Kidney tubule cell (primary cell): ENCODE measurements at places on chromosomes 7 and 10.
A peak's percentile ranks its signal among the peaks of the same experiment; 100 is the strongest.

GRCh38 chr7:67870396-67870795 lies 873.8 kb downstream of the TYW1 start:
- no peak for DNase-seq

DNA sequence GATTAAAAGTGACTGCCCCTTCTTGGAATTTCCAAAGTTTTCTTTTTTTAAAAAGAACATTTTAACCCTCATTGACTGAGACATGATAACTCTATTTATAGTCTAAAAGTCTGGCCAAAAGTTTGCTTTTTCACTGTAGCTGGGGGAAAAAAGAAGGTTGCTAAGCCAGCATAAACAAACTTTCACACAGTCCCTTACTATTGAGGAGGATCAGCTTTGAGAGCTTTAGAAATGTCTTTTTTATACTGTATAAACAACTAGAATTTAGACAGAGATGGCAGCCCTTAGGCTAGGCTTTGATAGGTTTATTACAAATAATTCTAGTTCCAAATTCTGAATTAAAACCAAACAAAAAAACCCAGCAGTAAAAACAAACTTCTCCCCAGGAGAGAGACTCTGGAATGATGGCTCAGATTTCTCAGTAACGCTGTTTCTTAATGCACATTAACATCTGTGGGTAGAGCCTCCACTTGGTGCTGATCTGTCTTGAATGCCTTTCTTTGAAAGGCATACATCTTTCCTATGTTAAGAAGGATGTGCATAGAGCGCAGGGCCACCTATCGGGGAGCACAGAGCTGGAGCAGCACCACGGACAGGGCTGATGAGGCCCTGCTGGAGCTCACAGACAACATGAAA lies 100.9 kb upstream of the PDLIM1 start:
- no peak for DNase-seq

GRCh38 chr10:59268460-59268859 lies 92.0 kb downstream of the PHYHIPL start:
- DNase-seq, result no peak

- DNase-seq, result no peak
Observed at GRCh38 chr7:72176875-72177274, 235.3 kb downstream of the CALN1 start.

DNA sequence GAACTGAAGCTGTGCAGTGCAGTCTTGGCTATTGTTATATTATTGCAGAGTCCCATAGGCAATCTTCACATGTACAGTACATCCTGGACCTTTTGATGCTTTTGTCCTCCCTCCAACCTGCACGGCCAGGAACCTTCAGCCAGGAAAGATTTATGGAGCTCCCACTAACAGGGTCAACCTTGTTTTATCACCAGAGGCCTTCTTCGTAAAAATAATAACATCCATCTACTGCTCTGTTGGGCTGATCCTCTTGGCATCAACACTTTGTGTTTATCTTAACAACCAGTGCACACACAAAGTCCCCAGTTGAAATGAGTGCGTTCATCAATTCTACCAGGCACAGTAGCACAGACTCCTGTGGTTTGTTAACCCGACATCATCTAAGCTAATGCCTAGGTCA lies 72.4 kb downstream of the AGMO start:
- DNase-seq, result no peak

DNA sequence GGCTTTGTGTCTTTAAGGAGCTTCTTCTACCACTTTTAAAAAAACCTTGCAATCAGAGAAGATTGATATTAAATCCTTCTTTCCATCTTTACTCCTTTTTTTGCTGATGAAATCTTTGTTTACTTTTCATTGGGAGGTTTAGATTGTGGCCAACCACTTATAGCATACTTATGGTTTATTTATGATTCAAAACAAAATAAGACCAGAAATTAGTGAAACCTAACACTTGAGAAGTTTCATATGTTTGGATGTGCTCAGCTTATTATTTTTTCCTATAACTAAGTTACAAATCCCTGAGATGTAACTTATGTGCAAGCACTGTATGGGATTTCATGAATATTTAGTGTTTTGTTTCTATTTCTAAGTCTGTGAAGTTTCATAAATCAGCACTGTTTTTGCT lies 13.5 kb upstream of the PRPS1L1 start:
- DNase-seq, result no peak

- no peak for DNase-seq
Observed at GRCh38 chr10:53453196-53453595, 680.6 kb upstream of the MBL2 start.

DNA sequence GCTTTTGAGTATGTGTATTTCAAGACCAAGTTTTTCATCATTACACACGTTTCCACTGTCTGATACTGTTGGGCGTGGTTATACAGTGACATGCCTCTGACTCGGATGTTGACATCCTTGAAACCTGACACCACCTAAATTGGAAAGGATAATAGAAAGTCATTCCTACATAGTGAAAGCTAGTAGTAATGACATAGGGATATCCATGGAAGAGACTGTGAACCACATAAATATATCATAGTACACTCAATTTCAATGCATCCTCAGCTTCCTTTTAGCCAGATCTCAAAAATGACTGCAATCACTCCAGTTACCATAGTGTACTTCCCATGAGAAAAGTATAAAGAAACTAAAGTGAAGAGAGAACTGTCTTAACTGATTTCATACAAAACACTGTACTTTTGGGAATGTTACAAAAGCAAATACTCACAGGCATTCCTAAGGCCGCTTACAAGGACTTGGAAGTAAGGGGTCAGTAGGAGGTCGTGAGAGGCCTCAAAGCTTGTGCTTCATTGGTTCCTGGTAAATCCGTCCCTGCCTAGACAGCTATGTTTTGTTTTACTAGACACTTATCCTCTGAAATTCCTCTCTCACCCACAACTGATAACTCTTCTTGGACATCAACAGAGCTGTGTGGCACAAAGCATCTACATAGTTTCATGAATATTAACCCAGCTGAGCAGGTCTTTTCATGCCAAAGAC lies 71.8 kb upstream of the VWDE start:
- peak; percentile 24 for DNase-seq

- DNase-seq, result peak; percentile 82
Observed at GRCh38 chr7:120404042-120404441, 131.1 kb downstream of the KCND2 start.

GRCh38 chr7:139426258-139427028 lies 57.0 kb downstream of the KLRG2 start:
- DNase-seq, result no peak

- DNase-seq, result no peak
Observed at GRCh38 chr10:77941790-77942189, 15.2 kb upstream of the DLG5 start.

DNA sequence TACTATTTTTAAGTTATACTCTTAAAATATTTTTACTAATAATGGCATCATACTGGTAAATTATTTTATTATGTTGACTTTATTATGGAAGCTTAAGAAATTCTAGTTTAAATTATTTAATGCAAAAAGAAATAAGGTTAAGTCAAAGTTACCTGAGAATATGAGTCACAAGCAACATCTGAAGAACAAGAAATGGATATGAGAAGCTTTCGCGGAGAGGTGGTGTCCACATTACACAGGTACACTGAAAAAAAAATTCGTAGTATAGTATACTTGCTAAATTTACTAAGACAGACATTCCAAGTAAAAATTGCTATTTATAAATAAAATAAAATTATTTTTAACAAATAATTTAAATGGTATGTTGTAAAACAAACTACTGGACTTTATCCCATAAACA lies 143.8 kb downstream of the AVL9 start:
- DNase-seq, result no peak

DNA sequence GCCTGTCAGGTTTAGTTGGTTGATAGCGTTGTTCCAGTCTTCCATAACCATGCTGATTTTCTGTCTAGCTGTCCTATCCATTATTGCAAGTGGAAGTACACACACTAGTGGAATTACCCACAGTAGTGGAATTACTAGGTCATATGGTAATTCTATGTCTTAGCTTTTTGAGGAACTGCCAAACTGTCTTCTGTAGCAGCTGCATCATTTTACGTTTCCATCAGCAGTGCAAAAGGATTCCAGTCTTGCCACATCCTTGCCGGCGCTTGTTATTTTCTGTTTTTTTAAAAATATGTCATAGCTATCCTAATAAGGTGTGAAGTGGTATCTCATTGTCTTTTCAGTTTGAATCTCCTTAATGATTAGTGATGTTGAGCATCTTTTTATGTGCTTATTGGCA lies 17.2 kb upstream of the RHBDD2 start:
- DNase-seq, result no peak

GRCh38 chr7:45718464-45719330 lies 144.5 kb downstream of the ADCY1 start:
- no peak for DNase-seq

DNA sequence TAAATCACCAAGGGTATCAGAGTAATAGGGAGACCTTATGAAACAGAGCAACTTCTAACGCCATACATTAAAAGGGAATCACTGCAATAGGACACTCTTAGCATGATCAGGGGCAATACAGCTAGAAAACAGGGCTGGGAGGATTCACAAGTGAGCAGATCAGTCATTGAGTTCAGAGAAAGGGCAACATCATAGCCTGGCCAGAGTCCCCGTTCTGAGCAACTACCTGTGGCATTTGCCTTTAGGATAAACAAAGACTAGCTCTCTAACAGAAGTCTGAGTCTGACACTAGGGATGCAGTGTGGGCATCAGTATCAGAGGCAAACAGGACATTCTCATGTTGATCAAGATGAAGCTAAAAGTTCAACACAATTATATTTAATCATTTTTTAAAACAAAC lies 297.9 kb downstream of the DGKB start:
- DNase-seq, result peak; percentile 9

- no peak for DNase-seq
Observed at GRCh38 chr10:133135116-133135465, 24.9 kb upstream of the KNDC1 start.

DNA sequence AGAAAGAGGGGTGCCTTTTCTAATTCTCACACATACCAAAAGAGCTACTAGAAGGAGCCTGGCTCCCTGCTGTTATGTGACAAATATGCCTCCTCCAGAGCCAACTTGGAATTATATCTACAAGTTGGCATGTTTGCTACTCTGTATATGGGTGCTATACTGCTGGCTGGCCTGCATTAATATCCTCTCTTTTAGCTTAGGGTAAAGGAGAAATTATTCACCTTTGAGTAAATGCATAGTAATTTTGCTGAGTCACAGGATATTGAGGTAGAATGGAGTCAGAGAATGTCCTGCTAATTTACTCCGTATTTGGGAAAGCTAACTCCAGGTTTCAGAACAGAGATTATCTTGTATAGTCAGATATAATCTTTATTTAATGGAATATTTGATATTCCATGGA lies 24.2 kb upstream of the LIPN start:
- DNase-seq, result peak; percentile 28

DNA sequence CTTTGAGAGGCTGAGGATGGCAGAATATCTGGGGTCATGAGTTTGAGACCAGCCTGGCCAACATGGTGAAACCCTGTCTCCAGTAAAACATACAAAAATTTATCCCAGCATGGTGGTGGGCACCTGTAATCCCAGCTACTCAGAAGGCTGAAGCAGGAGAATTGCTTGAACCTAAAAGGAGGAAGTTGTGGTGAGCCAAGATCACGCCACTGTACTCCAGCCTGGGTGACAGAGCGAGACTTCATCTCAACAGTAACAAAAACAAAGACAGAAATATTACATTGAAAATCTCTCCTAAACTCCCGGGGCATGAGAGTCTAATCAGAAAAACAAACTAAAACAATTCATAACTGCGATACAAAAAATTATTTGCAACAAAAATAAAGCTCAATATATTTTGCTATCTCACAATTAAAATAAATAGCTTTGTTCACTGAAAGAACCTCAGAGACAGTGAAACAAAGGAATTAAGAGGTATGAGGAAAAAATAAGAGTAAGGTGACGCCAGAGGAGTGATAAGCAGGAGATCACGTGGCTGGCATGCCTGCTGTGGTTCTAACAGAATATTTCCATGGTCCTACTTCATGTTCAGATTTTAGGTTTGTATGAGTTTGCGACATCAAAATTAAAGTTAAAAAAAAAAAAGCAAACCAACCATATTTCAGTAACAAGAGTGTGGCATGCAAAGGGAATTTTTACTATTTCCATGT lies 527.7 kb upstream of the POM121L12 start:
- DNase-seq, result no peak

GRCh38 chr7:229184-229964 lies 37.0 kb downstream of the FAM20C start:
- DNase-seq, result peak; percentile 70

- peak; percentile 64 for DNase-seq
Observed at GRCh38 chr7:140673063-140673773, 473 bp downstream of the ADCK2 start.

DNA sequence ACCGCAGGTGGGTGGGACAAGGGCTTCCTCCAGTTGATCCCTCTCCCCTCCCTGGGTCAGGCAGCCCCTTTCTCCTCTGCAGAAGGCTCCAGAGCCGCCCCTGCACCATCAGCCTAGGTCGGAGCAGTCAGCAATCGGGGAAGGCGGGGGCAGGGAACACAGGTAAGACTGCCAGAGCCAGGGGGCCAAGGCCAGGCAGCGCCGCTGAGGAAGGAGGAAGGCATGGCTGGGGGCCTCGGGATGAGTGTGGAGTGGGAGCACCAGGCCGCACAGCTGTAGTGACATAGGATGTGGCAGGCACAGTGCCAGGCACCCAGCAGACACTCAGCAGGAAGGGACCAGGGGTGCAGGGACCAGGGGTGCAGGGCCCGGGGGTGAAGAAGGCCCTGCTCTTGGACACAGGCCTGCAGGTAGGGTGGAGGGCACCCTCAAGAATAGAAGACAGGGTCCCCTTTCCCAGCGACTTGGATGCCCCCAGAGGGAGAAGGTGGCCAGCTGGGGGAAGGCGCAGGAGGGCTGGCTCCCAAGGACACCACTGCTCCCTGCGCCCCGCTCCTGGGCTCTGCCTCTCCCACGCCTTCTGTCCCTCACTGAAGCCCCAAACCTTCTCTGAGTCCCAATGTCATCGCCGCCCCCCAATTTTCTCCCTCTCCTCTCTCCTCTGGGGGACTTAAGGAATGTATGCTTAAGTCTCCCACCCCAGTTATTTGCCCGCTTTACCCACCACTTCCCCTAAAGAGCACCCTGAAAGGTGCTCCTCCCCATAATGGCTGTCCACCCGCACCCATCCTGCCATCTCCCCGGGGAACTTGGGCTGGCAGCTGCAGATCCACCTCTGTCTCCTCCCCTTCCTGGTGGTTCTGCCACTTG lies 38.5 kb downstream of the CAMK2B start:
- DNase-seq, result no peak

DNA sequence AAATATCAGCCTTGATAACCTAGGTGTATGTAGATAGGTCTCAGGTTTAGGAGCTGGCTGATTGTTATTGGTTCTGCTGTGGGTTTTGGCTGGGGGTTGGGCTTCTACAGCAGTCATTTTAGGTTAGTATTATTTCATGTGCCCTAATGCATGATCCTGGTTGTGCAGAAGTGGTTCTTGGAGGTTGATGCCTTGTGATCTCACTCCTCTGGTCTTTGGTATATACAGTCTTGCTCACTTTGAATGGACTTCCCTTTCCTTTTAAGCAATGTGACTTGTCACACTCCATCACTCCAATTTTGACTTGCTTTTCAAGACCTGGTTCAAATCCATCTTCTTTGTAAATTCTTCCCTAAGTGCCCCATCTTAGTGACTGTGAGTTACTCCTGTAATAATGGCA lies 188.9 kb downstream of the LRMDA start:
- no peak for DNase-seq

GRCh38 chr7:118511146-118511545 lies 286.6 kb downstream of the ANKRD7 start:
- no peak for DNase-seq

GRCh38 chr7:92276460-92276864 lies 30.7 kb downstream of the ANKIB1 start:
- no peak for DNase-seq

GRCh38 chr10:70747192-70747965 lies 37.8 kb downstream of the TBATA start:
- no peak for DNase-seq
